ENCODE measurements at places on chromosomes 1 and 21.

DNA sequence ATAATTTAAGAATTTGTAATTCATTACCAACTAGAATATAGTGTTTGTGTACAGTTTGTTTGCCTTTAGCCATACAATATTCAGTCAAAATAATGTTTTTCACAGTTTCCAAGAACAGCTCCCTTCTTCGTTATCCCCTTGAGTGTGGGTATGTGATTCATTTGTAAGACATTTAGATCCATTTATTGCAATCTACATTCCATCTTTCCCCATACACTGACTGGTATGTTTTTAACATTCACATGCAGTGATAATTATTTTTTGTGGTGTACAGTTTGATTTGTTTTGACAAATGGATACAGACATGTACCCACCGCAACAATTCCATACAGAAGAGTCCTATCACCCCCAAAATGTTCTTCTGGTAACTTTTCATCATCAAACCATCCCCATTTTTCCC, 589.1 kb upstream of the ADAMTS5 start:
- DNase-seq = no peak

DNA sequence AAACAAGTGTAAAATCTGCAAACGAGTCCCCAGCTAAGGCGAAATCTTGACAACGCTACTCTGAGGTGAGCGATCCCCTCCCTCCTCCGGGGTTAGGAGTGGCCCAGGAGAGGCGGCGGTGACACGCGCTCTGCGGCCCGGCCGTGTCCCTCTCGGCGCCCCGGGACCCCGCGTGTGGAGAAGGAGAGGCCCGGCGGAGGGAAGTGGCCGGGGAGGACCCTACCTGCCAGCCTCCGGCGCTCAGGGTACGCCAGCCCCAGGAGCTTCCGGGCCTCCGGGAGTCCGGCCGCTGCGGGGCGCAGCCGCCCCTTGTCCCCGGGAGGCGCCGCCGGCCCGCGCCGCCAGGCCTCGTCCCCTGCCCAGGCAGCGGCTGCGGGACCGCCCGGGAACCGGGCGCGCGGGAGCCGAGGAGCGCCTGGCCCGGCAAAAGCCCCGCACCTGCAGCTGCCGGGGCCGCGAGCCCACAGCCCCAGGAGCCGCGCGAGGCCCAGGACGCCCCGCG, 543 bp downstream of the ABCB10 start:
- no peak for DNase-seq

- DNase-seq = no peak
Observed at GRCh38 chr1:198108636-198109370, 48.0 kb upstream of the NEK7 start.

DNA sequence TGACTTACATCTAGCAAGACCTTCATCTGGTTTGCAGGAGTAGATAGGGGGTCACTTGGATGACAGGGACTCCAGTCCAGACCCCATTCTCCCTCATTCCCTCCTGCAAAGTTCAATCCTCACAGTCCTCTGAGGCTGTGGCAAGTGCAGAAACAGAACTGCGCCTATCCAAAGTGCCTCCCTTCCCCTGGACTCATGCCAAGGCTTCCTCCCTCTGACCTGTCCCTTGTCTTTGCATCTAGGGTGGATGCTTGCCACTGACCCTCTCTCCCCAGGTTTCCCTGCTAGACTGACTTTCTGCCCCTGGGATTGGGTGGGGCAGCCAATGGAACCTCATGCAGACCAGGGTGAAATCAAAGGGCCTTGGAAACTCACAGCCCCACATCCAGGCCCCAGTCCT, 18.7 kb downstream of the PRAMEF1 start:
- no peak for DNase-seq

GRCh38 chr1:226363801-226364513, 43.9 kb downstream of the PARP1 start:
- DNase-seq = no peak

GRCh38 chr21:16634515-16634914, 878.3 kb upstream of the CXADR start:
- DNase-seq = no peak

DNA sequence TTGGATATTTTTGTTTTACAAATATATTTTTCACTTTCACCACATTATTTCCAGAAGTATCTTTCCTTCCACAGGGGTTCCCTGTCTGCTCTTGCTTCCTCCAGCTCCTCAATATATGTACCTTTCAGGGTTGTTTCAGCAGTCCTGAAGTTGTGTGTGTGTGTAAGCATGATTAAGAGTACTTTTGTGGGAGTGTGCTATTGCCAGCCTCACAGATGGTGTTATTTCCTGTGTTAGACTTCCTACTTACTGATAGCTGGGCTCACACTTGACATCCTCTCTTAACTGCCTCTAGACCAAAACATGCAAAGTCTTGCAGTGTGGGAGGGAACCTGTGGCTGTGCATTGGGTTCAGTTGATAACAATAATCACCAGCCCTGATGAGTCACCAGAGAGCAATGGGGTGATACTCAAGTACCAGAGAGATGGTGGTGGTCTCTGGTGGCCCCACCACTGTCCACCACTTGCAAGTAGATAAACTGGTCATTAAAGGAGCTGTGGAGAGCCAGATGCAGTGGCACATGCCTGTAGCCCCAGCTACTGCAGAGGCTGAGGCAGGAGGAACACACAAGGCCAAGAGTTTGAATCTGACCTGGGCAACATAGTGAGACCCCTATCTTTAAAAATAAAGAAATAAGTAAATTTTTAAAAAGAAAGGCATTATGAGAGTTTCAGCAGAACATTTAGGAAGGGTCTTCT, 126.7 kb downstream of the NR5A2 start:
- DNase-seq = peak; percentile 7

DNA sequence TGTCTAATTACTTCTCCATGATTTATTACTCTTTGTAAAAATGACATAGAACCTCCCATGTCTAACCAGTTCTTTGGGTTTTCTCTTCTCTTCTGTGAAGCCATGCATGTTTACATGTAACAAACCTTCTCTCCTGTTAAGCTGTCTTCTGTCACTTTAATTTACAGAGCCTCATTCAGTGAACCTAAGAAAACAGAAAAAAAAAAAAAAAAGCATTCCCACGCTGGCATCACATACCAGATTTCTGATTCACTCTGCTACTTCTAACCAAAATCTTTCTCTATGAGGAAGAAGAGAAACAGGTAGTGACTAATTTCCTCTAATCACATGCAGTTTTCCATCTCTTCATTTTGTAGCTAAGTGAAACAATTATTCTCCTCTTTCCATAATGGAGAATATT, 141.4 kb upstream of the CXADR start:
- peak; percentile 72 for DNase-seq

DNA sequence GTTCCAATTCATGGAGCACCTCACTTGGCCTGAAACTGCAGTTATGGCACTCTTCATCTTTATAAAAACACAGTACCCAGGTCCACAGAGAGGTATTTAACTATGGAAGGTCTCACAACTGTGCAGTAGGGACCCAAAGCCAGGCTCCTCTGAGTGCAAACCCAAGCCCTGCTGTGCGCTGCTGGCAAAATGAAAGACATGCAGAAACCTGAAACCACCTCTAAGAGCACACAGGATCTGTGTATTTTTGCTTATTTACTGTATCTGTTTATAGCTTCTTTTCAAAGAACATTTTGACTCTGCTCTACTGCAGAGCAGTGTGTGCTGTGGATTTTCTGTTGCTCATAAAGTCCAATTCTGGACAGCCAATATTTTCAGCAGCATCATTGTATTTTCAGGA, 166.6 kb downstream of the DSCAM start:
- DNase-seq = no peak

GRCh38 chr1:117674521-117675400, 68.9 kb downstream of the TENT5C start:
- no peak for DNase-seq

DNA sequence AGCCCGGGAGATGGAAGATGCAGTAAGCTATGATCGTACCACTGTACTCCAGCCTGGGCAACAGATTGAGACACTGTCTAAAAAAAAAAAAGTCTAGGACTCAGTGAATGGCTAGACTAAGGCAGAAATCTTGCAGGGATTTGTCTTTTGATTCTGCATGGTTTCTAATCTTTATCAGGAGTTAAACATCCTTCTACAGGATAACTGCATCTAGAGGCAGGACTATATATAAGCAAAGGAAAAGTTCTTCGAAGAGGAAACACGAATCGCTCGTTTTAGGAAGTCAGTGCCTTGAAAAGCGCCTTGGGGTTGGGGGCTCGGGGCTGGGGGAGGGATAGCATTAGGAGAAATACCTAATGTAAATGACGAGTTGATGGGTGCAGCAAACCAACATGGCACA, 602 bp upstream of the UFC1 start:
- no peak for DNase-seq

GRCh38 chr1:97608272-97608671, 312.6 kb downstream of the DPYD start:
- no peak for DNase-seq

GRCh38 chr1:165129568-165130164, 226.8 kb downstream of the LMX1A start:
- no peak for DNase-seq

DNA sequence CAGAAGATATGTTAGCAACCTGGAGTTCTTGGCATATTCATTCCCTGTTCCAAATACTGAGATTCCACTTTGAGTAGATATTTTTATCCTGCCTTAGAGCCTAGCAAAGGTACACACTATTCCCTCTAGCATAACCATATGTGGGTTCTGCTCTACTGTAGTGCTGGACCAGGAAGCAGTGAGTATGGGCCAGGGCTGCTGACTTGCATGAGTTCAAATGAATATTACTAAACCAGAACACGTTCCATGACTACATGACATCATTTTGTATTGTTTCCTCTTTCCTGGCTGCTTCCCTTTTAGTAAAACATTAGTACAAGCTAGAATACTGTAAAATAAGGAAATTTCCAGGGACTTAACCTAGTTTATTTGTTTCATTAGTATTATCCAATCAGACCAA, 41.1 kb downstream of the TNFSF18 start:
- no peak for DNase-seq
